ENCODE measurements at places on chromosomes 6 and 20.

DNA sequence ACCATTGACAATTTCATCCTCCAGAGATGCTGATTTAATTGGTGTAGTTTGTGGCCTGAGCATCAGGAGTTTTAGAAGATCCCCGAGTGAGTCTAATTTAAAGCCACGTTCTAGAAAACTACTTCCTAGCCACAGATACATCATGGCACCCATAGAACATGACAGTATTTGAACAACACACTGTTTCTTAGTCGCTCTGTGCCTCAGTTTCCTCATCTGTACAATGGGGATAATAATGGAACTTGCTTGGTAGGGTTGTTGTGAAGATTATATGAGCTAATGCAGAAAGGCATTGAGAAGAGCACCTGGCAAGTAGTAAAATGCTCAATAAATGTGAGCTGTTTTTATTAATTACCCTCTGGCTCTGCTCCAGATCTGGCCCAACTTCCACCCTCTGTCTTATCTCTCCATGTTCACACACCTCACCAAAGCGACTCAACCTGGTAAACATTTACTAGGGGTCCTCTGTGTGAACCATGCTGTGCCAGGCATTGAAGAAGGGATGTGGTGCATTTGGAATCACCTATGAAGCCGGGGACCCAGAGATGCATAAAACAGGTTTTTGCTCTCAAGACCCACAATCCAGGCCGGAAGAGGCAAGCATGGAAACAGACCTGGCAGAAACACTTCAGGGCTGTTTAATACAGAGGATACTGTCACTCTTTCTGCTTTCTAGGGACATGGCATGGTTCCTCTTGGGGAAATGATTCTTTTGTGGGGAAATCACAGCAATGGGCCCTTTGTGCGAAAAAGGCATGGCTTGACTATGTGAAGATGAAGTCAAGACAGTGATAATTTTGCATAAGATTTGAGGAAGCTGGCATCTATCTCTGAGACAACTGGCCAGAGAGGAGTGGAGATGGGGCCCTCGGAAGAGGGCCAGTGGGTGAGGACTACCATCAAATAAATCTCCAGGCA, 16.2 kb upstream of the MRPS18A start:
- no peak for DNase-seq

GRCh38 chr6:151379933-151380847, 11.2 kb downstream of the ZBTB2 start:
- DNase-seq, result no peak

DNA sequence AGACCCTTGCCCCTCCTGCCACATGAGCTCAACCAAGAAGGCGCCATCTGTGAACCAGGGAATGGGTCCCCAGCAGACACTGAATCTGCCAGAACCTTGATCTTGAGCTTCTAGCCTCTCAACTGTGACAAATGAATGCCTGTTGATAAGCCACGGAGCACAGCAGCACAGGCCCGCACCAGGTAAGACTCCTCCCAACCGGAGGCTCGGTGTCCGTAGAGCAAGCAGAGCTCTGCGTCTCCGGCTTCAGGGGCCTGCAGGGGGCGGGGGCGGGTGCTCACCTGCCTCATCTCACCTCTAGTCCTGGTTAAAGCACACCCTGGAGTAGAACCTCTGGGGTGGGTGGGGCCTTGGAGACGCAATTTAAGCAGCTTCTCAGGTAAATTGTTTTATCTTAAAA, 122.7 kb downstream of the SMOC2 start:
- no peak for DNase-seq

- no peak for DNase-seq
These were observed 42.9 kb downstream of the STX11 start for GRCh38 chr6:144193181-144193580.

DNA sequence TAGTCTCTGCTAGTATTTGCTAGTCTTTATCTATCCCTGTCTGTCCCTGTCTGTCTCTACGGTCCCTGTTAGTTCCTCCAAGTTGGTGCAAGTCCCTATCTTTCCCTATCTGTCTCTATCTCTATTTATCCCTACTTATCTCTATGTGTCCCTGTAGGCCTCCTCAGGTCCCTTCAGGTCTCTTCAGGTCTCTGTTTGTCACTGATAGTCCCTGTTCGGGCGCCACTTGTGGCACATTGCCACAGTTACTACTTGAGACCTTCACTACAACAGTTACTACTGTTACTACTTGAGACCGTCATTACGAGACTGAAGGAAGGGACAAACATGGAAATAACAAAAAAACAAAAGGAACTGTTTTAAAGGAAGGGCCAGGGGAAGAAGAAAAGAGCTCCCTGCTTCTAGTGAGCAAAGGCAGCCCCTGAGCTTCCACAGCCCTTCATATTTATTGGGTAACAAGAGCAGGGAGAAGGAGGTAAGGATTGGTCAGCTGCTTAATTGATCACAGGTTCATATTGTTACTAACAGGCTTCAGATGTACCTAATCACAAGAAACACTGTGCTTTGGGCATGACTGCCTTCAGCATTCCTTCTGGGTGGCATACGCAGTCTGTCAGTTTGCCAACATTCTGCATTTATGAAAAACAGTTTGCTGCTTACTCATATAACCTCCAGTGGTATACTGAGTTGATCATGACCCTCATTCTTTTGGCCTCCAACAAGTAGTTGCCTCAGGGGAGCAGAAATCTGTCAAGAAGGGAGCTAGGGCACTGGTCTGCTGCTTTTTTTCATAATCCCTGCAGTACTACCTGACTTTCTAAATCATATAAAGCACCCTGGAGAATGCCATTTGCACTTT, 8.4 kb downstream of the EPB41L2 start:
- DNase-seq, result no peak

DNA sequence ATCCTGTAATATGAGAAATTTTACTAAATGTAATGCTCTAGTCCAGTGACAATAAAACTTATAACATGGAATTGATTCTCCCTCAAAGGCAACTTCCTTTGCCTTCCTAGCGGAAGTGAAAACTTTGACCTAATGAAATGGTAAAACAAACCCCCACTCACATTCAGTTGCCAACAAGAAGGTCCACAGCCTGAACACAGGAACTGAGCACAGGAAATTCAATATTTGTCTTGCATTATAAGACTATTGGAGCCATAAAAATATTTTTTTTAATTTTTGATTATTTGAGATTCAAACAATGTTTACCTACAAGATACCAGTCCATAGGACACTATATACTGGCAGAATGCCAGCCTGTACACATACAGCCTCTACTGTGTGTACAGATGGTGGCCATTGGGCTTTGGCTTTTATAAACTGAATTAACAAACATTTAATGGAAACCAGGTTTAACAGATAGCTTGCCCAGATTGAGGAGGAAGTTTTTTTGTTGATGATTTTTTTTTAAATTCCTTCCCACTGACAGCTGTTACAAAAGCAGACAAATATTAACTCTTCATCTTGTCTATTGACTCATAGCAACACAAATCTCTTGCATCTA, 481.5 kb upstream of the JAG1 start:
- DNase-seq, result no peak

DNA sequence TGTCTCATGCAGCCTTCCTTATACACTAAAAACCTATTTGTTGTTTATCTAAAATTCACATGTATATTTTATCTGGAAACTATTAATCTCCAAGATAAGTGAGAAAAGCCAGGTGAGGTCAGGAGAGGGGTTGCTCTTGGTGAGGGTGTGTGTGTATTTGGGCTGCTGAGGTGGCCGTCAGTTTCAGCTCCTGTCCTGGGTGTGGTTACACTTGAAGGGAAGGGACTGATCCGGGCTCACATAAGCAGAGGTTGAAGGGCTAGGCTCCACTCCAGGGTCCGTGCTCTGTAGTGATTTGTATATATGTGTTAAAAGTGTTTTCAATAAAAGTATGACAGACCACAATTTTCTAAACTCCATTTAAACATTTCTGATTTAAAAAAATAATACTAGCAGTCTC, 13.5 kb upstream of the SNAI1 start:
- no peak for DNase-seq

DNA sequence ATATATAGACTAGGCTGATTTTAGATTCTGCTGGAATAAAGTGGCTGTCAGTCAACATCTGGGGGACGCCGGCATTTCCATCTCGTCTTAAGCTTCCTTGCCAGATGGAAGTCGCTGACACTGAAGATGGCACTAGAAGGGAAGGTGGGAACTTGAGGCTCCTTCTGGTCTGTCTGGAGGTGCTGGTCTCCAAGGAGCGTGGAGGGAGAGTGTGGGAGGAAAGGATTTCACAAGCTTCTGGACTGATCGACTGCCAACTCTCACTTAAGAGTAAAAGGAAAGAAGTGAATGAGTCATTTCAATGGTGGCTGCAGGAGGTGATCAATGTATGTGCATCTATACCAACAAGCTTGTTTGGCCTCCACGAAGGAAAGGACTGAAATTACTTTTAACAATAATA, 40.4 kb downstream of the DUSP22 start:
- DNase-seq, result no peak

DNA sequence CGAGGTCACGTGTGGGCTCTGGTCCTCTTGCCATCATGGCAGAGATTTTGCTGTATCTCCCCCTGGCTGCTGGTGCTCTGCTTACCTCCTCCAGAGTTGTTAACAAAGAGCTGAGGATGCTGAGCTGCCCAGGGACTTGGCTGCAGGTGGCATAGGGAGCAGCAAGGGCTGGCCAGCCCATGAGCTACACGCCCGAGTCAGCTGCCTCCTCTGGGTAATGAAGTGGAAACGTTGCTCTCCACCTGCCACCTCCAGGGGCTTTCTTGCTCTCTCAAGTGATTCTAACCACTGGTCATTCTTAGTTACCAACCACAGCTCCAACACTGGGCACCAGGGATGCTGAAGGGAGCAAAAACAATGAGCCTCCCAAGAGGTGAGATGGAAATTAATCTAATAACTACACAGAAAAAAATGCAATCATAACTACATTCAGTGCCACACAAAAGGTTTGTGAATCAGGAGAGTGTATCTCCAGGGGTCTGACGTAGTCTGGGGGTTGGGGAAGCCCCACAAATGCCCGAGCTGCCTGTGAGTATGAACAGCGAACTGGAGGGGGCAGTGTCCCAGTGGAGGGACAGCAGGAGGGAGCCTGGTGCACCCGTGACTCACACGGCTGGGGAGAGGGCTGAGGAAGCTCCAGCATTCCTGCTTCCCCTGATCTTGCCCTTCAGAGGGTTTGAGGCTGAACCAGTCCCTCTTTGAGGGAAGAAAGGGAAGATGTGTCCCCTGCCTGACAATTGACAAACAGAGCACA, 78.7 kb downstream of the CDH26 start:
- no peak for DNase-seq

GRCh38 chr6:95423331-95423730, 154.0 kb upstream of the MANEA start:
- DNase-seq, result no peak

DNA sequence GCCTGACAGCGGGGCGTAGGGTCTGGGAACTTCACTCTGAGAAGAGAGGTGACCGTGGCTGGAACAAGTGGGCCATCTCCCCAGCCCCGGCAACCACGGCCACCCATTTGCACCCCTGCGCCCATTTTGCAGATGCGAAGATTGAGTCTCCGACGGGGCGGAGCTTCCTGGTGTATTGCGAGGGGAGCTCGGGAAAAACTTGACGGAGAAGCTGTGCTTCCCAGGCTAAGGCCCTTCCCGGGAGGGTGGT, 653 bp downstream of the ZNF335 start:
- no peak for DNase-seq

- DNase-seq, result no peak
These were observed 102.7 kb downstream of the KCNQ5 start for GRCh38 chr6:72724545-72724944.

- DNase-seq, result no peak
These were observed 180.9 kb upstream of the DTNBP1 start for GRCh38 chr6:15843764-15844163.

- DNase-seq, result no peak
These were observed 12.8 kb downstream of the RGS17 start for GRCh38 chr6:153117986-153118879.

All from activated CD4-positive, CD25-positive, alpha-beta regulatory T cell treated with anti-CD3 and anti-CD28 coated beads, Interleukin-2, amount 50 U/mL, for 72 hours (primary cell).